ENCODE measurements at places on chromosomes 5 and 9. TPM values are rescaled to one million over a fixed set of nuclear protein-coding genes. Genes with fewer than 3 reads are reported as not detected.
A peak's percentile ranks its signal among the peaks of the same experiment; 100 is the strongest.

GPR150 gene
- total RNA-seq, result not detected

DNA sequence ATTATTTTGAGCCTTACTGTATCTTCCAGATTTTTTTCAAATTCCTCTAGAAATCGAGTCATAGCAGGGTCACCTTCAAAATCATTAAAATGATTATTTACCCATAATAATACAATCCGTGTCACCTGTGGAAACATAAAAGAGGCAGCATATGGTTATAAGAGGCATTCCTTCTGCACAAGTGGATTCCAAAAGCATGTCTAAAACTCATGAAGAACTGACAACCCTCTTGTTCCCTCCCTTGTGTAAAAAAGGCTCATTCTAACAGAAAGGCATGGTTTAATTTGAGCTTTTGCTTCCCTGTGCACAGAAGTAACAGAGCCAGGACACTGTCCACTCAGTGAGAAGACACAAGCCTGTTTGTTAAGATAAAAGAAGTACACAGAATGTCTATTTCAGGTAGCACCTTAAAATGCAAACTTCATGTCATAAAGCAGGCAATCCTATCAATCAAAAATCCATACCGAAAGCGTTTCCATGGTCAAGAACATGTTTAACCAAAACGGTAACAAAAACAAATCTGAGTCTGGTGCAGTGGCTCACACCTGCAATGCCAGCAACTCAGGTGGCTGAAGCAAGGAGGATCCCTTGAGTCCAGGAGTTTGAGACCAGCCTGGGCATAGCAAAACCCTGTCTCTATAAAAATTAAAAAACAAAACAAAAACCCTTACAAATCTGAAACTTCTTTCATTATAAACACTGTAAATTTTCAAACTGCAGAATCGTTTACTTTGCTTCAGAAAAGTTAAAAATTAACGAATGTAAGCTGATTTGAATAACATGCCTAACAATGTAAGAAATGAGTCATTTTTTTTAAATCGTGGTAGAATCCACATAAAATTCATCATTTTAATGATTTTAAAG, 139.3 kb downstream of the RAPGEF6 start:
- no peak for DNase-seq

GABRA1 gene
- not detected for total RNA-seq

DNA sequence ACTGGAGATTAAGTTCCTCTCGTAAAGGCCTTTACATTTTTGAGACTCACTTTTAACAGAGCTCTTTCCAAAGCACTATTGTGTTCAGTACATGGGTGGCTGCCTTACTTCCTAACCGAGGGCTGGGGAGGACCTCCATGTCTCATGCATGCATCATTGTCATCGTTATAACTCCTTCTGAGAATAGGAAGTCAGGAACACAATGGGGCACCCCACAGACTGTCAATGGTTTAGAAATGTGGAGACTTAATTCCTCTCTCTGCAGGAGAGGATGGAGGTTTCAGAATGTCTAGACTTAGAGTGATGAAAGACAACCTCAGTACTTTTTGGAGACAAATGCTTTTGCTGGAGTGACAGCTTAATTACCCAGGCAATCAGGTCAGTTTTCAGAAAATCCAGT, 83.9 kb downstream of the PRLR start:
- DNase-seq, result no peak

DNA sequence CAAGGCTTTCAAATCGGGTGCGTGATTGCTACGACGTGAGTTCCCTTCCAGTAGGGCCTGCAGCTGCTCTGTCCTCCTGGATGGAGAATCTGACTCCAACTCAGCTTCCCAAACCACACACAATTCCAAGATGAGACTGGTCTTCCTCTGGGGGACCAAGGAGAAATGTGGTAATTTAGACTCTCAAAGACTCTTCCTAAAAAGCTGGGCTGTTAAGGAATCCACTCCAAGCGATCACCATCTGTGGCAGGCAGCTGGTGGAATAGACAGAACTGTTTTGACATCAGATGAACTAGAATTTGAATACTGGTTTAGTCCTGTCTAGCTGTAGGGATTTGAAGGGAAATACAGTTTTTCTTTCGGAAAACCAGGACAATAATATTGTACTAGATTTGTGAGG, 130.7 kb upstream of the KLF4 start:
- DNase-seq, result no peak

DNA sequence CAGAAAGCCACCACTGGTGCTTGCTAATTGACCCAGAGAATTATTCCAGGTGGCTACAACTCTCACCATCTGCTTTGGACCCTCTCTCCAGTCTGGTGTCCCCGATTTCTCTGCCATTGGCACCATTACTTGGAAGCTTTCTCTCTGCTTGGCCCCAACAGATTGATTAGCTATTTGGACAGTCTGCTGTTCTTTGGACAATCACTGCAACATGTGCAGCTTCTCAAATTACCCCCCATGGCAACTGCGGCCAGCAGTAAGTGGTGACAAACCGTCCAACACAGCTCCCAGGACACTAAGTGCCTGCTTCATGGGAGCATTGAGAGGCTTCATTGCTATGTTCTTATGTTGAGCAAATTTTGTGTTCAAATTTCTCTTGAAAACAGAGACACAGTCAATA, 309.8 kb downstream of the TAF11L14 start:
- no peak for DNase-seq

DNA sequence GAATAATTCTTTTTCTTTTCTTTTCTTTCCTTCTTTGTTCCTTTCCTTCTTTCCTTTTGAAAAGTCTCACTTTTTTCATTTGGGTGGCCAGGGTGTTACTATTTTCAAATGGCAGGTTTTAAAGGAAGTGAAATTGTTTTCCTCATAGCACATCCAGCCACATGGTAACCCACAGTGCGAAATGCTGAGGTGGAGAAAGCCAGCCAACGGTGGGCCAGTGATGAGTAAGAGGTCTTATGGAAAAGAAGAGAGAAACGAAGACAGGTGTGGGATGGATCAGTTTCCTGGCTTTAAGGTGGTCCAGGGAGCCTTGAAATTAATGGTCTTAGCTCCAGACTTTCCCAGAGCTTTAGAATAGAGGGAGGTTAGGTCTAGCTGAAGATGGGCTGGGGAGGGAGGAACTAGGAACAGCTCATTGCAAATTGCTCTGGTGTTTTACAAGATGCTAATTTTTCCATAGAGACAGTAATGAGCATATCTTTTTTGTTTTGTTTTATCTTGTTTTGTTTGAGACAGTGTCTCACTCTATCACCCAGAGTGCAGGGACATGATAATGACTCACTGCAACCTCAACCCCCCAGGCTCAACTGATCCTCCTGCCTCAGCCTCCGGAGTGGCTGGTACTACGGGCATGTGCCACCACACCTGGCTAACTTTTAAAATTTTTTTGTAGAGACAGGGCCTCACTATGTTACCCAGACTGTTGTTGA, 17.8 kb downstream of the ITK start:
- no peak for DNase-seq

- DNase-seq, result no peak
Measured at GRCh38 chr5:150642991-150643710, 2.7 kb downstream of the SYNPO start.

FBP1 gene
- total RNA-seq, result 63.3 TPM

GRCh38 chr5:116944183-116944582, 369.6 kb upstream of the SEMA6A start:
- peak; percentile 9 for DNase-seq
